ENCODE measurements at places on chromosomes 2 and 18.

DNA sequence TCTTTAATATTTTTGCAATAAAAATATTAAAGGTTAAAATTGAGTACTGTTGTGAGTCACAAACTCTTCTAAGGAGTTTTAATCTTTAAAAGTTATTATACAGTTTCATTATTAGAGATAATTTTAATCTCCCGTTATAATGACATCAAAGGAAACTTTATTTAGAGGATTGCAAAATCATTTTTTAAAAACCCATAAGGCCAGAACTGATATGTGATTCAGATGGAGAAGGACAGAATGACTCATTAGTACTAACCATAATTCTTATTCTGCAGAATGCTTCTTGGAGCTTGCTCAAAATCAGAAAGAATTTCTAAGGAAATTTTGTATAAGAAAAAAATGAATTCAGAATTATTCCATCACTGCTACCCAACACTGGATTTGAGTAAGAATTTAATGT is 12.5 kb upstream of the HNRNPLL start:
- DNase-seq = no peak

DNA sequence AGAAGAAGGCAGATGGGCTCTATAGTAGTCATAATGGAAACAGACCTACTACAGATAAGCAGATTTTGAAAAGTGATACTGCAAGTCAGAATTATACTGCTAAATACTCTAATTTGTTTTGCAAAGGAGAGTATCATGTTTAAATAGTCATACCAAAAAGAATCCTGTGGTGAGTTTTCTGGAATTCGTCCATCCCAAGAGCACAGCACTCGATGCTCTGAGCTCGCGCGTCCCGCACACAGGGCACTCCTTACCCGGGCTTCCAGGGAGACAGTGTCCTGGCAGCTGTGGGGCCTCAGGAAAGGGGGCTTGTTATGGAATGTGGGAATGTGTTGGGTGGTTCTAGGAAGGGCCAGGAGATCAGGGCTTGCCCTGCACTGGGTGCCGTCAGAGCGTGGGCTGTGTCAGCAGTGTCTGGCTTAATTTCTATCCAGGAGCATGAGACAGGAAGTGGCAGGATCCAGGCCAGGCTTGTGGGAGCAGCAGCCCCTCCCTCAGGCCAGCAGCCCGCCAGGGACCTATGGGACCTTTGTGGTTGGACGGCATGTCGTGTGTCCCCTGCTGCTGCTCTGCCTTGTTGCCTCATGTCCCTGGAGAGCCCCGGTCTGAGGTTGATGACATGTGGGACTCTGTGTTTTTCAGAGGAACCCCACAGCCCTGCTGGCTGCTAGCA is 193.2 kb upstream of the TPO start:
- DNase-seq = no peak

DNA sequence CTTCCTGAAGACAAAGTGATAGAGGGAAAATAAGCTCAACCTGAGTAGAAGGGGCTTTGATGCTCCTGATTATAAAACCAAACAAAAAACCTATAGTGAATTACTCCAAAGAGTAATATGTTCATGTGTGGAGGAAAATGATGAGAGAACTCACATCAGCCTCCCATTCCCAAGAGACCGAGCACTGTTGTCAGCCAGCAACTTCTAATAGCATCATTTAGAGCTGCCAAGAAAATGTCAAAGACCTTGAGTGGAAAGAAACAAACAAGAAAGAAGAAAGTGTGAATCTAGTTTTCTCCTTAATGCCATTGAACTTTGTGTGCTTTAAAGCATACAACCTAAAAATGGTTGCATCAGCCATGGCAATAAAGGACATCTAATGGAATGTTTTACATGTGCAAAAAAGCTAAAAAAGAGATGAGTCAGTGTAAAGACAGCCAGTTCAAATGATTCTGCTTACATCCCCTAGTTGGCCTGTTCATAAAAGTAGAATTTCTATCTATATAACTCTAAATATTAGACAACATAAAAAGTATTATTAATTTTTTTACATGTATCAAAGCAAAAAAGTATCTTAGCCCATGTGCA is 1066.2 kb downstream of the TDRD15 start:
- DNase-seq = no peak

GRCh38 chr2:241478166-241478565 is 30.2 kb downstream of the STK25 start:
- DNase-seq = no peak

DNA sequence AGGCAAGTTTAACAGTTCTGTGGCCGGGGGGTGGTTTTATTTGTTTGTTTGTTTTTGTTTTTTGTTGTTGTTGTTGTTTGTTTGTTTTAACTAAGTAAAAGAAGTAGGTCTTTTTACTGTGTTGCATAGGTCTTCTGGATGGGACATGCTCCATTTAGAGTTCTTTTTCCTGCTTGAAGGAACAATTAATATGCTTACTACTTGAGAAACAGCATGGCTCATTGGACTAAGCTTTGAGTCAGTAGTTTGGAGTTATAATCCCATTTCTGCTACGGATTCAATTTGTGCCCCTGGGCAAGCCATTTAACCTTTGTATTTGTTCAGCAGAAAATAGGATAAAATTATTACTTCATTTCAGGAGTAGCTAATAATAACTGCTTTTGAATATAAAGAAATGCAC is 8.7 kb upstream of the ACVR2A start:
- no peak for DNase-seq

DNA sequence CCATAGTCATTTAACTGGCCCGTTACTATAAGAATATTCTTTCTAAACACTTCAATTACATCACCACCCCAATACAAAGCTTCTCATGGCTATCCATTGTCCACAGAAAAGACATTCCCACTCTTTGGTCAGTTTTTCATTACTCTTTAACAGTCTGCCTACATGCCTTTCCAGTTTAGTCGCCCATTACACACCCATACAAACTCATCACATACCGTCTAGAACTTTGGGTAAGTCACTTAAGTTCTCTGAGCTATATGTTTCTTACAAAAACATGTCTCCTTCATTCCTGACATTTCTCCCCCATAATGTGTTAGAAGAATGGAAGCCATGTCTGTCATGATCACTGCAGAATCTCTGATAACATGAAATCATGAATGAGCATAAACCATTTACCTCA is 108.2 kb upstream of the STK17B start:
- no peak for DNase-seq

DNA sequence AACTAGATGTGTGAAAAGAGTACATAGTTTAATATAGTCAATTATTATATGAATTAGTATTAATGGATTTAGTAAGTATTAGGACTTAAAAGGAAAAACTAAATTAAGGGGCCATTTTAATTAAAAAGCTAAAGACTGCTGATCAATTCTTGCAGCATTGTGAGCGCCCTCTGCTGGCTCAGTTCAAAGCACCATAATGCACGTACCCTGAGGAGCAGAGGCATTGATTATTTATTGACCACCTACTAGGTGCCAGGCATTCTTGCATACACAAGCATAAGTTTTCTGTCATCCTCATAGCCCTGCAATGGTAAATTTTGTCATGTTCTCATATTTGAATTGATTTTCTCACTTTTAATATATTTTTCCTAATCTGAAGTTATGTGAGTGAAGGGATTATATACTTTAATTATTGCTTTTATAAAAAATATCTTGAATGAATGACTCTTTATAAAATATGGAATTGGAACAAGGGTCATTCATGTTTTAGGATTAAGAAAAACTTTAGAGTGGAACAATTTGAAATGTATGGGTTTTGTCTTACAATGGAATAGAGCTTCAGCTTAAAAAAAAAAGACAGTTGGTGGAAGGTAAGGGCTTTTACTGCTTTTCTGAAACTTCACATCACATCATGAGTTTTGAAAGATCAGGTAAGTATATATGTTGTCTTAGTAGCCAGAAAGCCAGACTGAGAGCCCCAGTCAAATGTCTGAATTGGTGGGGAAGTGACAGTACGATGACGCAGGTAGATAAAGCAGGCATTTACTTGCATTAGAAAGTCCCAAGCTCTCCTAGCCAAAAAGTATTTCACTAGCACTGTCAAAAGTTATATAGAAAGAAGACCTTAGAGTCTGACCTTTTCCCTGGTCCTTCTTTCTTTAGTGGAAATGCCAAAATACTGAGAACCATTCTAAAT is 9.7 kb downstream of the ITGA4 start:
- DNase-seq = peak; percentile 82

DNA sequence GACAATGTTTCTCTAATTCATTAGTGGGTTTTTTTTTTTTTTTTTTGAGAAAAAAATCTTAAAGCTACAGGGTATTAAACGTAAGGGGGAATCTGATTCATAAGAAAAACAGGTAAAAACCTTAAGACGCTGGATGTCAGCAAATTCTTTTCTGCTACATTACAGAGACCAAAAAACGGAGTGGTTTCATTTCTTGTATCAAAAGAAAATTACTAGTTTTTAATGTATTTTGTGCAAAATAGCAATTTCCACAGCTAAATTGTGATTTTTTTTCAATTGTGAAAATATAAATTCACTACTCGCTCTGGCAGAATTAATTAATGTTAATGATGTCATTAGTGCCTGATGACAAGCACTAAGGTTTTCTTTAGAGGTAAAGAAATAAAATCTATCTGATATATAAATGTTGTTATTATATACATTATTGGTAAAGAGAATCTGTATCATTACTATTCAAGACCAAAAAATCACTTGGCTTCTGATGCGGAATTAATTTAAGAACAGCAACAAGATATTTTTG is 9.9 kb downstream of the OTX1 start:
- no peak for DNase-seq

GRCh38 chr2:210128961-210129360 is 42.2 kb downstream of the KANSL1L start:
- no peak for DNase-seq

GRCh38 chr2:134391751-134392160 is 137.9 kb downstream of the MGAT5 start:
- no peak for DNase-seq

DNA sequence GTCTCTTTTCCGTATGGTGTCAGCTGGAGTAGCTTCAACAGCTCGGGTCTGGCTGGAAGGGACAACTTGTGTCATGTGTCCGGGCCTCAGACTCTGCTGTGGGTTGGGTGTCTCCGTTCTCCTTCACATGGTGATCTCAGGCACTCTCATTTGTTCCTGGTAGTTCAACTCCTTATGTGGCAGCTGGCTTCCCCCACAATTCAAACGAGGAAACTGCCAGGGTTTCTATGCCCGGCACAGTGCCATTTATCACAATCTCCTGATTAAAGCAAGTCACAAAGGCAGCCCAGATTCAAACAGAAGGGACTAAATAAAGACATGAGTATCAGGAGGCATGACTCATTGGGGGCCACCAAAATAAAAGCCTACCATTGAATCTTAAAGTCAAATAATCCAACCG is 22.7 kb downstream of the MRO start:
- DNase-seq = no peak

DNA sequence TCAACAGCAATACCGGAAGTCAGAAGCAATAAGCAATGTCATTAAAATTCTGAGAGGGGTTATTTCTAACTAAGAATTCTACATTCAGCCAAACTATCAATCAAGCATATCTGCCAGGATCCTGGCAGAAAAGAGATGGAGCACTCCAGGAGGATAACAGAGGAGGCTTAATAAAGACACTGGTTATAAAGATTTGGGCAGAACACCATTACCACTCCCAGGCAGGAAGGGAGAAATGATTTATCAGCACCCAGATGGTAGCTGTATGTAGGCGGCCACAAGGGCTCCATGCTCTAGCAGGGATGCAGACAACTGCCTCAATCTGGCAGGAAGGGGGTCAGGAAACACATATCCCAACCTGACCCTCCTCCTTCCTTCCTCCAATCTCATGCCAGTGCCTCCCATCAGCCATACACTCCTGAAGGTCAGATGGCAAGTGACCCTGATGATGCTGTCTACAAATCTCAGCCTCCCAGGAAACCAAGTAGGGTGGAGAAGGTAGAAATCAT is 20.5 kb upstream of the TNFAIP6 start:
- no peak for DNase-seq

GRCh38 chr2:205850611-205851010 is 168.3 kb downstream of the NRP2 start:
- DNase-seq = no peak

GRCh38 chr2:158276619-158277471 is 175.2 kb downstream of the UPP2 start:
- no peak for DNase-seq

GRCh38 chr2:151292546-151292945 is 3.1 kb upstream of the NMI start:
- no peak for DNase-seq

DNA sequence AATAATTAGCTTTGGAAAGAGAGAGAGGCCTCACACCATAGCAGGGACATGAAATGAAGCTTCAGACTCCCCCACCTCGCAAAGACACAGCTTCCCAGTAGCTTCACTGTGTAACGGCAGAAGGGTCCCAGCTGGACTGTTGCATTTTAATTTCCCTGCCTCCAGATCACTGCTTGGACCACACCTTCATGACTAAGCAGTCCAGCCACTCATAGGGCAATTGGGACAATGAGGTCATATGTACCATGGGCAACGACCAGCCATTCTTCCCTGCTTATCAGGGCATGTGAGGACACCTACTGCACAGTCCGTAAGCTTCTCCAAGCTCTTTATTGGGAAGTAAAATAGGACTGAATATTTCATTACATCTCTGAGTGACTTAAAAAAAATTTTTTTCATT is 183.0 kb downstream of the MREG start:
- DNase-seq = no peak

- DNase-seq = no peak
These were observed 295.0 kb upstream of the ZNF521 start for GRCh38 chr18:25646971-25647370.

DNA sequence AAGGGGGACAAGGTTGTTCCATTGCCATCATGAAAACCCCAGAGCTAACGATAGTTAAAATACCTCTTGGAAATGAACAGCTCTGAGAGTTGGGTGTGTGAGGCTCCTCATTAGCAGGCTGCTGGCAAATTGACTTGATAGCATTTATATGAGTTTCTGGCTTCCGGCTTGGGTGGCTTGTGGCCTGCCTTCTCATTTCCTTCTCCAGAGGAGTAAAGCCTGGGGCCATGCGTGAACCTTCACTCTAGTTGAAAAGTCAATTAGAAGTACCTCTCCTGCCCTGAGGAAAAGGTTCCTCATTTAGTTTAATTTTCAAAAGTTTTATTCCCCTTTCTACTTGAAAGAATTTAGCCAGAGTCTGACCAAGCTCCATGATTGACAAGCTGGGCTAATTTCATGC is 67.1 kb downstream of the MGAT5 start:
- DNase-seq = no peak

GRCh38 chr2:170887496-170887895 is 41.6 kb upstream of the GORASP2 start:
- no peak for DNase-seq

DNA sequence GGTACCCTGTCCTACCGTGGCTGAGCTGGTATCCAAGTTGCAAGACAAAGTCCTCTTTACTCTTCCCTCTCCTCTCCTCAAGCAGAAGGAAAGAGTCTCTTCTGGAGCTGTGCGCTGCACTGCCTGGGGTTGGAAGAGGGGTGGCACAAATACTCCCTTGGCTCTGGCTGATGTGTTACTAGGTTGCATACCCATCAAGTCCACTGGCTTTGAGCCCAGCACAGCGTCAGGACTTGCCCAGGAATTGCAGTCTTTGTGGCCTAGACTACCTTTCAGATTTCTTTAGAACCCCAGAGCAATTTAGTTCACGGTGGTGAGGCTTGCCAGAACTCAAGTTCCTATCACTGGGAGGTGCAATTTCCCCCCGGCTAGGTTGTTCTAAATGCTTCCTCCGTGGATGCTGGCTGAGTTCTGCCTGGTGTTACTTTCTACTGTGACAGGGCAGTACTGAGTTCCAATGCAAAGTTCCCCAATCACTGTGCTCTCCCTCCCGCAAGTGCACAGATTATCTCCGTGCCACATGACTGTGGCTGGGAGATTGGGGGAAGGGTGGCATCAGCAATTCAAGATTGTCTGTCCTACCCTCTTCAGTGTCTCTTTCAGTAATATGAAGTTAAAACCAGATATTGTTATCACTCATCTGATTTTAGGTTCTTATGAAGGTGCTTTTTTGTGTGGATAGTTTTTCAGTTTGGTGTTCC is 13.4 kb downstream of the MYO3B start:
- no peak for DNase-seq

Measured in stimulated activated CD4-positive, alpha-beta T cell treated with anti-CD3 and anti-CD28 coated beads, Interleukin-2, amount 100 ng/mL, for 48 hours (primary cell).